Fibroblast of lung (primary cell): ENCODE measurements at places on chromosomes 16 and 17.

DNA sequence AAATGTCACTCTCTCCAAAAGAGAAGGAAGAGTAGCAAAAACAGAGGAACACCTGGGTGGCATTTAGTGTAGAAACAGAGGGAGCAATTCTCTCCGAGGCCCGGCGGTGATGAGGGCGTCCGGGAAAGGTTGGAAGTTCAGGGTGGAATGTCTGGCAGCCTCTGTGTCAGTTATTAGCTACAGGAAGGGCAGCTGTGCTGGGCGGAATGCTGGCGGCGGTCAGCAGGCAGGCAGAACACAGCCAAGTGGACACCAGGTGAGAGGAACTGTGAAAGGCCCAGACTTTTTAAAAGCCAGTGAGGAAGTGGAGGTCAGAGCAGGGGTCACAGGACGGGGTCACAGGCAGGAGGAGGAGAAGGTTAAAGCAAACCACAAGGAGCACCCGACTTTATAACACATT, 238.1 kb downstream of the NTN1 start:
- DNase-seq = peak; percentile 65

GRCh38 chr17:83196024-83196365, 116.6 kb downstream of the METRNL start:
- peak; percentile 64 for DNase-seq

DNA sequence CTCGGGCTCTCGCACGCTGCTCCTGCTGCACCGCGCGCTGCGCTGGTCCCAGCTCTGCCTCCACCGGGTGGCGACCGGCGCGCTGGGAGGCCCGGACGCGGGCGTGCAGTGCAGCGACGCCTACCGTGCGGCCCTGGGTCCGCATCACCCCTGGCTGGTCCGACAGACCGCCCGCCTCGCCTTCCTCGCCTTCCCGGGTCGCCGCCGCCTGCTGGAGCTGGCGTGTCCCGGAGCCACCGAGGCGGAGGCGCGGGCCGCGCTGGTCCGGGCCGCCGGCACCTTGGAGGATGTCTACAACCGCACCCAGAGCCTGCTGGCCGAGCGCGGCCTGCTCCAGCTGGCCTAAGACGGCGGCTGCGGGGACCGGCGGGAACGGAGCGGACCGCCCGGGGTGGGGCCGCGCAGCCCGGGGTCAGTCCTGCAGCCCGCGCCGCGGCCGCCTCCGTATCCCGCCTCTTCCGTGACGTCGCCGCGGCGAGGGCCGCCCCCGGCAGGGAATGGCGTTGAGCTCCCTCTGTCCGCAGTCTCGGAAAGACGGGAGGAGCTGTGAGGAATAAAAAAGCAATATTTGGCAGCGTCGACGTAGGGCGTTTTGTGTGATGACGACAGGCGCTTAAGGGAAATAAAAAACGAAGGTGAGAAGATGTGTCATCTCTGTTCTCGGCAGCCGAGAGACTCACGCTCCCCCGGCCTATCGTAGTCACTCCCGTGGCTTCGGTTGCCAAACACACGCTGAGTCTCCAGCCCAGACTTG, 1.4 kb downstream of the GLTPD2 start:
- DNase-seq = peak; percentile 89

DNA sequence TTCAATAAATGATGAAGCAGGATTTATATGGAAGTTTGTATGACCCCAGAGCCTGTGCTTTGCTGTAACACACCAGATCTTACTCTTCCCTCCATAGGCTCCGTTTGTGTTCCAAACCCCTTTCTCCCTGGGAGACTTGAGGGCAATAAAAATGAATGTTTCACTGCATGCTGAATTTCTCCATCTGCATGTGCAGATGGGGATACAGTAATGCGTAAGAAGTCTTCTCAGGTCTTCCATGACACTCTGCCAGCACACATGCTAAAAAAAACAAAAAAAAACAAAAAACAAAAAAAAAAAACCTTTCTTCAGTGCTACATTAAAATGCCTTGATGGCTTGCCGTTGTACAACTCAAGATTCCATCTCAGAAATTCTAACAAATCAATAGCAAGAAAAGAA, 170.2 kb upstream of the ANKFN1 start:
- DNase-seq = no peak

- no peak for DNase-seq
Measured at GRCh38 chr17:72354071-72354470, 233.3 kb downstream of the SOX9 start.
